NCI-H82 (cell line): ENCODE measurements at places on chromosomes 2 and 18.
A peak's percentile ranks its signal among the peaks of the same experiment; 100 is the strongest.

DNA sequence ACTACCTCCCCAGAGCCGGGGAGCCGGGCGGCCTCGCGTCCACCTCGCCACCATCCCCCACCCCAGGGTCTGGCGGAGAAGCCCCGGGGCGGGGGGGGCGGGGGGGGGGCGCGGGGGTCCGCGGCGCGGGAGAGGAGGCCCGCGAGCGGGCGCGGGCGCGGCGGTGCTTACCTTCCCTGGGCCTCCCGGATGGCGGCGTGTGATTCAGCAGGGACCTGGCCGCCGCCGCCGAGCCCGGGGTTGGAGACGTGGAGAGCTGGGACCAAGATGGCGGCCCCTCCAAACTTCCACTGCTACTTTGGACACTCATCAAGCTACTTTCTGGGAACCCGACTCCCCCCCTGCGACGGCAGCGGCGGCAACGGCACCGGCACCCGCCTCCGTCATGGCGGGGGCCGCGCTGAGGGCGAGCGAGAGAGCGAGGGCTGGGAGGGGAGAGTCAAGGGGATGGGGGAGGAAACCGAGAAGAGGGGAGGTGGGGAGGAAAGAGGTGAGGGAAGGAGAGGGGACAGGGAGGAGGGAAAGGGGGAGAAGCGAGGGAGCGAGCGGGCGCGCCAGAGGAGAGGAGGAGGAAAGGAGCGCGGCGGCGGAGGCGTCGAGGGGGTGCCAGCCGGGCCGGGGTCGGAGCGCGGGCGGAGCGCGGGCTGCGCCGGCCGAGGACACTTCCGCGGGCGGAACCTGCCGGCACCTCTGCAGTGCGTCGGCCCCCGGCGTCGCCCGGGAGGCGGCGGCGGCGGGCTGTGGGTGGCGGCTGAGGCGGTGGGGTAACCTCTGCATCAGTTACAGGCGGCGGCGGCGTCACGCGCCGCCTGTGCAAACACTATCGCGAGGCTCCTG lies at the start of gene TLK1:
Gene TLK1, minus strand, starts transcription at position 775 of the 837 bp plus-strand sequence. Its CDS starts 465 bp downstream, at position 310.
- DNase-seq: peak; percentile 86

DNA sequence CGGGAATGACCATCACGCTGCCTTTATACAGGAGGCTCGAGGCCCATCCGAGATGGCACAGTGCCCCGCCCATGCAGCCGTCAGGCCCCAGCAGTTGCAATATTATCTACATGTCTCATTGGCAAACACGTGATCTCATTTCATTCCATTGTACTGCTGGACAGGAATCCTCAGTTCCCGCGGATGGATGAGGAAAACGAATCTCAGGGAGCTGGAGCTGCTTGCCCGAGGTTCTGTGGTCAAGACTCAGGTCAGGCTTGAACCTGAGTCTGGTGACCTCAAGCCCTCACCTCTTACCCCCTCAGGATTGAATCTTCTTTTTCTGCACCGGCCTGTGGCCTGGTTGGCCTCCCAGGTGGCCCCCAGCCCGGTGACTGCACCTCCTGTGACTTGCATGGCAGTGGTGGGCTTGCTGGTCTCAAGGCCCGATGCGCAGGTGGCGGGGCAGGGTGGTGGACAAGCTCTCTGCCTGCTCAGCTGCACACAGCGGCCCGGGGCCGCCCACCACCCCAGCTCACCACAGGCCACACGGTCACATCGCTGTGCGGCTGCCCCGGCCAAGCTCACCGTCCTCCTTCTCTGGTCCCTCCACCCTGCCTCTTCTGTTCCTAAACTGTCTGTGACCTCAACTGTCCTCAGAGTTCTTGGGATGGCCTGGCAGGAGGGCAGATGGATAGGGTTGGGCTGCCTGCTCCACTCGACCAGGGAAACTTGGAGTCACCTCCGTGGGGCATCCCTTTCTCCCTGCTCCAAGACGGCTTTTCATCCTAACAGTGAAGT lies 52.0 kb upstream of the HS6ST1 start:
- DNase-seq: no peak

GRCh38 chr2:240928476-240929363 lies 22.6 kb downstream of the CROCC2 start:
- DNase-seq: no peak

DNA sequence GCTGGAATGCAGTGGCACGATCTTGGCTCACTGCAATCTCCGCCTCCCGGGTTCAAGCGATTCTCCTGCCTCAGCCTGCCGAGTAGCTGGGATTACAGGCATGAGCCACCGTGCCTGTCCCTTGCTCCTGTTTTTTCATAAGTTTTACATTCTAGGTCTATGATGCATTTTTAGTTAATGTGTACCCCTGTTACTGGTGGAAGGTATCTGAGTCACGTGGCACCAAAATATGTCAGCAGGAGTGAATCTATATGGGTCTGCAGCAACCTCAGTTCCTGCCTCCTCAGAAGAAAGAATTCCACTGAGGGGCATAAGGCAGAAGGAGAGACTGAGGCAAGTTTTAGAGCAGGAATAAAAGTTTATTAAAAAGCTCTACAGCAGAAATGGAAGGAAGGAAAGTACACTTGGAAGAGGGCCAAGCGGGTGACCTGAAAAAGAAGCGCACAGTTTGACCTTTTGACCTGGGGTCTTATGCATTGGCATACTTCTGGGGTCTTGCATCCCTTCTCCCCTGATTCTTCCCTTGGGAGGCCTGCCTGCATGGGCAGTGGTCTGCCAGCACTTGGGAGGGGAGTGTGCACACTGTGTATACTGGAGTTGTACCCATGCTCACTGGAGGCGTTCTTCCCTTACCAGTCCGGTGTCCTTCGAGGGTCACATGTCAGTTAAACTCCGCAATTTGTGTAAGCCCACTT lies 1.1 kb upstream of the MFSD2B start:
- no peak for DNase-seq

GRCh38 chr2:214946949-214947348 lies 137.5 kb upstream of the BARD1 start:
- DNase-seq: no peak

DNA sequence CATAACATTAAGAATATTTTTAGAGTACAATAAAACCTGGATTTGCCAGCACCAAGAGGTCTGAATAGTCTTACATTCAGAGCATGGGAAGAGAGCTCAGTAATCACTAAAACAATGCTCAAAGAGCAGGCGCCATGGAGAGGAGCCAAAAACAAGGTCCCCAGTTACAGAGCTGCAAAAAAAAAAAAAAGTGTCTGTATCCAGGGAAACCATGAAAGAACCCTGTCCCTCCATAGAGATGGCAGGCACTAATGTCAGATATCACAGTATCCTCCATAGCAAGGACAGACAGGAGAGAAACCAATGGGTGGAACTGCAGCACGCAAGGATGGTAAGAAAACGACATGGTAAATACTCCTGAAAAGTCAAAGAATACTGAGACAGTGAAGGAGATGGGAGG lies 19.5 kb downstream of the FBXO15 start:
- no peak for DNase-seq

GRCh38 chr2:237025090-237025865 lies 60.4 kb upstream of the COPS8 start:
- no peak for DNase-seq

GRCh38 chr2:10700078-10700803 lies 10.5 kb upstream of the NOL10 start:
- peak; percentile 37 for DNase-seq

DNA sequence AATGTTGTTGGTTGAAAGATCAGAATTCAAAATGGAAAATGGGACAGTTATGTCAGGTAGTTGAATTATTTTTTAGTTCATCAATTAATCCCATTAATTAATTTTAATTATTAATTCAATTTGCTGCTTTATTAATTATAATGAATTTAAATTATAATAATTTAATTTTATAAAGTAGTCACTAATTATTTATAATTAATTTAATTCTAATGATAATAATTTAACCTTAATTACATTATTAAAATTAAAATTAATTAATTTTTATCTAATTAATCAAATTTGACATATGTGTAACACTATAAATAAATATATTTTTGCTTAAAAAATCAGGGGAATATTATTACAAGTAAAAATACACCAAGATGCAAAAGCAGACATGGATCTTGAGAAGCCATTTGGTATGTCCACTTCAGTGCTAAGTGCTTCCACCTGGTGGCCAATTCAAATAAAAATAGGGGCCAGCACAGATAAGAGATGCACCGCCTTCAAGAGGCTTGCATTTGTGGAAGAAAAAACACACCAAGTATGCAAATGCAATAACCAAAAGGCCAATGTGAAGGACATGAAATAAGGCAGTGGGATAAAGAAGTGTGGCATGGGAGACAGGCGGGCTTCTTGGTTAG lies 73.2 kb downstream of the MBP start:
- DNase-seq: peak; percentile 64

DNA sequence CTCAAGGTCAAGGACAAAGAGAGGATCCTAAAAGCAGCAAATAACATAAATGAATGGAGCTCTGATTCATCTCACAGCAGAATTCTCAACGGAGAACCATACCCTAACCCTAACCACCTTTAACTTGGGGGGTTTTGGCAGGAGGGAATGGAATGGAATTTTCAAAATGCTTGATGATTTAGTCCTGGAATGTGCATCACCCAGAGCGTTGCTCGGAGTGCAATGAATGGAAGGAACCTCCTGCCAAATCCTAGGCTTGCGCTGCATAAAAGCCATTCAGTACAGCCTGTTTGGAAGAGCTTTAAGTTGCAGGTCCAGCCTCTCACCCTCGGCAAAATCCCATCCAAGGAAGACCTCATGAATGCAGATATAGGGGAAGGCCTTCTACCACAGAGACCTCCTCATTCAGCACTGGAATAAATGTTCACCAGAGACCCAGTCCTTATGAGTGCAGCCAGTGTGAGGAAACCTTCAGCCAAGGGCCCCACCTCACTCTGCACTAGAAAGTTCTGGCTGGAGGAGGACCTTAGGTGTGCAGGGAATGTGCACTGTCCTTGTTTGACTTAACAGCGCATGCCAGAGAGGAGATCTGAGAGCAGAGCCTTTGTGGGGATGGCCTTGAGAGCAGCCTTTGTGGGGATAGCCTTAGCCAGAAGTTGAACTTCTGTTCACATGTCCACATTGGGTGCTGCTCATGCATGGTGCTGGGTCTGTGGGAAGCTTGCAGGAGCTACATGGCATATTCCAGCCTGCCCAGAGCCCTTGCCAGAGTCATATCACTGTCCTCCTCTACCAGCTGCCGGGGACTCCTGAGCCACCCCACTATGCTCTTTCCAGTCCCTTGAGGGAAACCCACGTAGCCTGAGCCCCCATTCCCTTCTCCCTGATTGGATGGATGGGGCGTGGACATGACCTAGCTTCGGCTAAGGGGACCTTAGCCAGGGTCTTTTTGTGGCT lies 30.5 kb downstream of the ASB1 start:
- no peak for DNase-seq

DNA sequence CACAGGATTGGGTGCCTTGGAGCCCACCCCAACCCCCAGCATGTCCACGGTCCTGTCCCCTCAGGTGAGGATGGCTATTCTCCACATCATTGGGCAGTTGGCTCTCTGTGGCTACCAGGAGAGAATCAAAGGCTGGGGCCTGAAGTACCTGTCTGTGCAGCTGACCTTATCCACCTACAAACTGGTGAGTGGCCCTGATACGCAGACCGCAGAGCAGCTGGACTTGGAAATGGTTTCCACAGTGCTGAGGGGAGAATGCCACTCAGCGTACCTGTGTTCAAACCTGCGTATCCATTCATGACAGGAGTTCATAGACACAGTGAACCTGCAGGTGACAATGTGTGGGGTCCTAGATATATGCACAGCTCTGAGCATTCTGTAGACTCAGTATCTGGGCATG lies 21.6 kb downstream of the MROH2A start:
- DNase-seq: no peak

DNA sequence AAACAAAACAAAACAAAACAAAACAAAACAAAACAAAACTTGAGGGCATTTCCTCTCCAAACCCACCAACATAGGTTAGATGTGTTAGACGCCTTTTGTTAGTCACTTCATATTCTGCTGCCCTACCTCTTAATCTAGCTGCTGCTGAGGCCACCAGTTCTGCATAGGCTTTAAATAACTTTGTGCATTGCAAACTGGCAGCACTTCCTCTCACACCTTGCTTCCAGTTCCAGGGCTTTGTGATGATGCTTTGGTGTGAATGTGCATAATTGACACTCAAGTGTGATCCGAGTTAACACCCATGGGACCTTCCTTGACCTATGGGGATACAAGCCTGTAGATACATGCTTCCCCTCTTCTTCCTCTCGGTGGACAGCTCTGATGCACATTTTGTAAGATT lies 2.3 kb upstream of the SERPINB11 start:
- DNase-seq: no peak

- peak; percentile 63 for DNase-seq
These were observed 183.3 kb downstream of the ASXL3 start for GRCh38 chr18:33761363-33761762.

DNA sequence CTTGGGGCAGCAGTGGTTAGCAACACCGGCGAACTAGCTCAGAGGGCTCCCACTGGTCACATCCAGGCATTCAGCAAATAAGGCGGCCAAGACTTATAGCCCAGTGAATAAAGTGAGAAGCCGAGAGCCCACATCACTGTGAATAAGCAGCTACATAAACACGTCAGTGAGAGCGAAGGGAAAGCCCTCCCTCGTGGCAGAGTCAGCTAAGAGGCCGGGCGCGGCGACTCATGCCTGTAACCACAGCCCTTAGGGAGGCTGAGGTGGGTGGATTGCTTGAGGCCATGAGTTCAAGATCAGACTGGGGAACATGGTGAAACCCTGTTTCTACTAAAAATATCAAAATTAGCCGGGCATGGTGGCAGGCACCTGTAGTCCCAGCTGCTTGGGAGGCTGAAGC lies 5.2 kb downstream of the D2HGDH start:
- no peak for DNase-seq

- peak; percentile 30 for DNase-seq
These were observed 55.3 kb upstream of the SERPINE2 start for GRCh38 chr2:224094413-224094812.

DNA sequence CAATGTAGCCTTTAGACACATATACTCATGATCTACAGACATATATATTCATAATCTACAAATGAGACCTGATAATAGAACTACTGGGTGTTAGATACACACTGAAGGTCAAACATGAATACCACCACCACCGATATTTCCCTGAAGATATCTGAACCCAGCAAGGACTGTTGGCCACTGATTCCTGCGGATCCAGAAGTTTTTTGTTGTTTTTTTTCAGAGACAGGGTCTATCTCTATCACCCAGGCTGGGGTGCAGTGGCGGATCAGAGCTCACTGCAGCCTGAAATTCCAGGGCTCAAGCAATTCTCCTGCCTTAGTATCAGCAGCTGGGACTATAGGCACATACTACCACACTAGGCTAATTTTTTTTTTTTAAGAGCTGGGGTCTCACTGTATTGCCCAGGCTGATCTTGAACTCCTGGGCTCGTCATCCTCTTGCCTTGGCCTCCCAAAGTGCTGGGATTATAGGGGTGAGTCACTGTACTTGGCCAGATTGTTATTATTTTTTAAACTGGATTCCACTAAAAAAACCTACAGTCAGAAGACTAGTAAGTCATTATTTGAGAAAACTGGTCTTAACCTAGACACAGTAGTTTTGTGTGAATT lies 1.8 kb downstream of the METTL5 start:
- no peak for DNase-seq

- DNase-seq: peak; percentile 41
These were observed 38.5 kb downstream of the ASXL3 start for GRCh38 chr18:33616556-33616955.

DNA sequence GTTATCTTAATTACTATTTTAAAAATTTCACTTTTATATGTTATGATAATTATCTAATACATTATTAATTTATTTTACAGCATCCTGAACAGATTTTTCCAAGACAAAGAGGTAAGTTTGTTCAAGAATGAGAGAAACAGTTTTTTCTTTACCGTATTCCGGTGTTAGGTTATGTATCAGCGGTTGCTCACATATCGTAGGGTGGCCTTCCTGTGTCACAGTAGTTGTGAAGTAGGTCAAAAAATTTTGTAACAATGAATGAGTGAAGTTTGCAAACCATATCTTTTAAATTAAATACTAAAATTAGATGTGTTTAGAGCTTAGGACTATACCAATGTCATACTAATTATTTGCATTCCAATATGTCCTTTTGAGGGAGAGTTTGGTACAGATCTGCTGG lies 33.5 kb downstream of the MRPS9 start:
- DNase-seq: no peak
